Cortex of kidney (tissue), 1 donor: ENCODE measurements at places on chromosomes 7 and 10.

DNA sequence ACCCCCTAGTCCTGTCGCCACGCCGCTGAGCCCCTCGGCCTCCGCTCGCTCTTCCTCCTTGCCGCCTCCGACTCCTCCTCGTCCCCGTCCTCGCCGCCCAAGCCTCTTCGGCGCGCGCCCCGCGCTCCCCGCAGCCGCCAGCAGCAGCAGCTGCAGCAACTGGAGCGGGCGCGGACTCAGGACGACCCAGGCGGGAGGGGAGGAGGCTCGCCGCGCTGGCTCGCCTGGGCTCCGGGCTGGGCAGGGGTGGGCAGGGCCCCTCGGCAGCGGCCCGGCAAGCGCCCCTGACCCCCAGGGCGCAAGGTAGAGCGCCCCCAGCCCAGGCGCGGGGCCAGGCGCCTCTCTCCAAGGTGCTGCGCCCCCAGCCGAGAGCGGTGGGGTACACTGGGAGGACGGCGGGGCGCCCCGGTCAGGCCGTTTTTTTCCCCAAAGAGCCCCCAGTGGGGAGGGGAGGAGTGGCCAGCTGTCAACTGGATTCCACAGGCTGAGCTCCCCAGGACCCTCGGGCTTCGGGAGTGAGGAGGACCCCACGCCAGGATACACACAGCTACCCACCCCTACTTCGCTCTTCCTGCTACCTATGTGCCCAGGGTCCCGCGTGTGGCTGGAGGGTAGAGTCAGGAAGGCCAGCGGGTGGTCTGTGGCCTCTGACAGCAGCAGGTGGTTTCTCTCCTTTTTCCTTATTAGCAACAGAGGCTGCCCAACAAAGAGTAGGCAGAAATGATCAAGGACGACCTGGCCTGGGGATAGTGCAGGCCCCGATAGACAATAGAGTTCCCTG is 903 bp upstream of the KCNMA1 start:
- DNase-seq = no peak

DNA sequence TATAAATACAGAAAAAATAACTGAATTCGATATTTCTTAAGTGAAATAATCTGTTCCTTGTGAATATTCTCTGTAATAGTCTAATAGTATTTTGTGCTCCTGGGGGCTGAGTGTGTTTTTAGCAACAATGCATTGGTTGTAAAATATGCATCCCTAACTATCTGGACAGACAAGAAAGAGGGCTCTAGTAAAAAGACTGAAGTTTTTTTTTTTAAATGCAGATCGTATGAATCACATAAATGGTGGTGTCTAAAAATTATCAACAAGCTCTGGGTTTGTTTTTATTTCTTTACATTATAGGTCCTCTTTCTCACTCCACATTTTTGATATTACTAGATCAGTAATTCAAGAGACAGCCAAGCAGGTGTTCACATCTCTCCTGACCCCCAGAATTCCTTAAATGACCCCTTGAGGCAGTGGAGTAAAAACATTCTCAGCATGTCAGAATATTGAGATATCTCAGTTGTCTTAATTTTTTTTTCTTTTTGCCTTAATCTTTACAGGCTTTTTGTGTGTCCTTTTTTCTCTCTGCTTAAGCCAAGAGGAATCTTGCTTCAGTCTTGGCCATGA is 18.2 kb downstream of the ARID5B start:
- no peak for DNase-seq

- no peak for DNase-seq
Observed at GRCh38 chr7:88758381-88759229, 895 bp upstream of the ZNF804B start.

- DNase-seq = no peak
Observed at GRCh38 chr10:31644931-31645633, 283.5 kb downstream of the ARHGAP12 start.

- DNase-seq = no peak
Observed at GRCh38 chr7:47244692-47245091, 337.2 kb downstream of the TNS3 start.

GRCh38 chr7:31788883-31789680 is 102.1 kb downstream of the PPP1R17 start:
- DNase-seq = no peak

- DNase-seq = no peak
Observed at GRCh38 chr10:2445370-2445769, 622.0 kb upstream of the PFKP start.

DNA sequence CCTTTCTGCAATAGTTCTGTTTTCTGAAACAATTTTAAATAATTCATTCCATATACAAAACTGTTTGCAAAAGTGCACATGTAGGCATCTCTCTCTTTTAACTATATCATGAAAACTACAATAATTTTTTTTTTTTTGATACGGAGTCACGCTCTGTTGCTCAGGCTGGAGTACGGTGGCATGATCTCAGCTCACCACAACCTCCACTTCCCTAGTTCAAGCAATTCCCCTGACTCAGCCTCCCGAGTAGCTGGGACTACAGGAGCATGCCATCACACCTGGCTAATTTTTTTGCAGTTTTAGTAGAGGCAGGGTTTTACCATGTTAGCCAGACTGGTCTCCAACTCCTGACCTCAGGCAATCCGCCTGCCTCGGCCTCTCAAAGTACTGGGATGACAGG is 44.0 kb upstream of the SEMA3A start:
- DNase-seq = no peak

DNA sequence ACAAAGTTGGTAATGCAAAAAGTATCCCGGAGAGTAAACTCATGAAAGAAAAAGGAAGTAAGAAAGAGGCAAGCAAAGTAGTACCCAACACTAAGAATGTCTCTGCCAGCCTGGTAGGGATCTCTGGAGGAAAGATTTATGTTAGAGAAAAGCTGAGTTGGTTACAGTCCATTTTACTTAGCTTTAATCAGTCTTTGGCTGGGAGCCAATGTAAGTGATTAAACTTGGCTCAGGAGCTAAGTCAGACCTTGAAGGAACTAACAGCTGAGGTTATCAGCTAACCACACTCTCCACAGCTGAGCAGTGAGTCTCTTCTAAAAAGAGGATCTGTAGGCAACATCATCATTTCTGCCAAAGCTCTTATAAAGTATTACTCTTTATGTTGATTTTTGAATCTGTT is 148.0 kb downstream of the ANKRD7 start:
- DNase-seq = no peak

GRCh38 chr7:71009636-71010035 is 122.3 kb upstream of the GALNT17 start:
- no peak for DNase-seq

DNA sequence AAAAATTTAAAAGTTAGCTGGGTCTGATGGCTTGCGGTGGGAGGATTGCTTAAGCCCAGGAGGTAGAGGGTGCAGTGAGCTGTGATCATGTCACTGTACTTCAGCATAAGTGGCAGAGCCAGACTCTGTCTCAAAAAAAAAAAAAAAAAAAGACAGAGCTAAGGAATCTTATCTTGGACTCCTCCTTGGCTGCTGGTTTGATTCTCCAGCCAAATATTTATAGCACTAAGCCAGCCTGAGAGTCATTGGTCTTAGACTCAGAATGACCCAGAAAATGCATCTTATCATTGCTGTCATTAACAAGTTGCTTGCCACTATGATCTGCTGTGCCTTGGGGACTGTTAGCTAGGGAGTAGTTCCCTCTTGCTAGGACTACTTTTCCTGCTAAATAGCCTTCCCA is 164.7 kb downstream of the GNAT3 start:
- no peak for DNase-seq

GRCh38 chr10:1434202-1434601 is 303.1 kb downstream of the ADARB2 start:
- DNase-seq = no peak

DNA sequence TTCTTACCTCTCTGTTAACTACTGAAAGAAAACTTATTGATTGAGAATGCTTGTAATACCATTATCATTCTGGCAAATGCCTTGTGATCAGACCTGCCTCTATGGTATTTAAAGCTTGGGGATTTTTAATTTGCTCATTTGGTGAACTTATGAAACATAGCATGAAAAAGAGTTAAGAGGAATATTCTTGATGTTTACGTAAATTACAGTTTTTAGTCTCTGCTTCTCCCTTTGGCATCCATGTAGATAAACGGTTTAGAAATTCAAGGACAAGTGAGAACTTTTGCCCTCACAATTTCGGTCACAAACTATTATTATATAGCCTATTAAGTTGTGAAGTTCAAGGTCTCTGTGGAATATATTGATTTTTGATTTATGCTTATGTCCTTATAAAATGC is 11.2 kb upstream of the CELF2 start:
- no peak for DNase-seq

- no peak for DNase-seq
Observed at GRCh38 chr10:123559066-123559822, 106.9 kb upstream of the GPR26 start.

DNA sequence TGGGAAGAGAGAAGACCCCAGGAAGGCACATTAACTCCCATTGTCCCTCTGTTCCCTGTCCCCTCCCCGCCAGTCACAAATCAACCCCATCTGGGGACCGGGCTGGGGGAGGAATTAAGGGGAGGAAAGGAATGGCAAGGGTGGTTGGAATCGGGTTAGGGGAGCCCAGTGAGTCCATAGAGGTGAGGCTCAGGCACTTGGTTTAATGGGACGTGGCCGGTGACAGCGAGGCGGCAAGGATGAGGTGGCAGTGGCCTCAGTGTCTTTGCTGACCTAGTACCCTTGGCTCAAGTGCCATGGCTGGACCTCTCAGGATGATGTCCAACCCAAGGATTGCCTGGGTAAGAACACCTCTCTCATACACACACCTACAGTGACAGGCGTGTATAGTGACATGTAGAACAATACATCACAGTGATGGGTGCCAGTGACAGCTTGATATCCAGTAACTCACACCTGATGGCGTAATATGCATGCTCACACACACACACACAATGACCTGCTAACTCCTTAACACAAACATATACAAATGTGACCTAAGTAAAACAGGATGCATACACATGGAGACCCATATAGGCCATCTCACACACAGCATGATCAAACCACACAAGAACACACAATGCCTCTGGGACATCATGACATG is 12.3 kb downstream of the KCNIP2 start:
- no peak for DNase-seq

DNA sequence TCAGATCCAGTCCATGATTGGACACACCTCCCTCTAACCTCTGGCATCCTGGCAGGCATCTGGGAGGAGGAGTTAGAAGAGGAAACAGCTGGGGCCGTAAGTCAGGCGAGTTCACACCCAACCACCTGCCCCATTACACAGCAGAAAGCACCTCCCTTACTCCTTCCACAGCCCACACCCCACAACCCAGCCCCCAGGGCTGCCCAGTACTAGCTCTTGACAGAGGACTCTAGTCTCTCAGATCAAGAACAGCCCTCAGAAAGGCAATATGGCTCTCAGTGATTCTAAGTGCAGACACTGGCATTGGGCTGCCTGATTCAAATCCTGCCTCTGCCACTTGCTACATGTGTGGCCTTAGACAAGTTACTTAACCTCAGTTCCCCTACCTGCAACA is 34.1 kb downstream of the KCNMA1 start:
- no peak for DNase-seq

GRCh38 chr7:120949393-120949911 is 1.1 kb upstream of the ING3 start:
- DNase-seq = no peak

DNA sequence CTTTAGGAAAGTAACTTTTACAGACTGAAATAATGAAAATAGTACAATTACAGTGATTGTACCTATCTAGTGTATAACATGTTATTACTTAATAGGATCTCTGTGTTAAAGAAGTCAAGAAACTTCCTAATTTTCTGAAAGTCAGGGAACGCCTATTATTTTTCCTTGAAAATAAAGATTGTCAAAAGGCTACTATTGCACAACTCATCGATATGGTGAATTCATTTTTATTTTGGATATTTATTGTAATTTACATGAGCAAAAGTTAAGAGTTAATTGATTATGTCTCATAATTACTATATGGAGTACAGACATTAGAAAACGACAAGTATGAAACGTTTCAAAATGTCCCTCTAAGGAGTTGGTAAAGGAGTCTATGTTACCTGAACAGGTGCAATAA is 12.8 kb downstream of the MINDY3 start:
- DNase-seq = no peak

DNA sequence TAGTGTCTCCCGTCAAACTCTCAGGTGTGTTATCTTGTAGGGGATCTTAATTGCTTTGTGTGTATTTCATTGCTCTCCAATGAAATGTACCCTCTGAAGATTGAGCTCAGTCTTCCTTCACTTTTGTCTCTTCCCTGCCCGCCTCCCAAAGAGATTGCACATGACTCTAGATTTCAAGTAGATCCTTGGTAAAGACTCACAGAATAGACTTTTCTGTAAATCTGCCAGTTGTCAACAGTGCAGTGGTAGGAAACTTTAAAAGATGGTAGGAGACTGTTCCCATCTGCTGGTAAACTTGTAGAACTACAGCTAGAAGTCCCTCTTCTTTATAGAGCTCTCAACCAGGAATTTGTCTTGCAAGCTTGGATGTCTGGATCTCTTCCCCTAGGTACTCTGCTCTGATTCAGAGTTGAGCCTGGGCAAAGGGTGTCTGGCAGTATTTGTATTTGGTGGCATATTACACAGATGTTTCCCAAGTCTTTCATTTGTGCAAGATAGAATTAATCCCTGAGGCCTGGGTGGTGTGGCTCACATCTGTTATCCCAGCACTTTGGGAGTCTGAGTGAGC is 9.6 kb downstream of the CCL26 start:
- no peak for DNase-seq

DNA sequence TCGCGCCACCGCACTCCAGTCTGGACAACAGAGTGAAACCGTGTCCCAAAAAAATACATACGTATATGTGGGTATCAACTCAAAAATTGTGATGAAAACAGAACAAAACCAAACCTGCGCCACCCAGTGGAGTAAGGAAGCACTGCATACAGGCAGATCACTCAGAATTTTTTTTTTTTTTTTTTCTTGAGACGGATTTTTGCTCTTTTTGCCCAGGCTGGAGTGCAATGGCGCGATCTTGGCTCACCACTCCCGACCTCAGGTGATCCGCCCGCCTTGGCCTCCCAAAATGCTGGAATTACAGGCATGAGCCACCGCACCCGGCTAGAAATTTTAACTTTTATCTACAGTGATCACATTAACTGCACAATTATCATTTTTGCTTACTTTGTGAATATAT is 9.1 kb upstream of the TMEM236 start:
- no peak for DNase-seq

DNA sequence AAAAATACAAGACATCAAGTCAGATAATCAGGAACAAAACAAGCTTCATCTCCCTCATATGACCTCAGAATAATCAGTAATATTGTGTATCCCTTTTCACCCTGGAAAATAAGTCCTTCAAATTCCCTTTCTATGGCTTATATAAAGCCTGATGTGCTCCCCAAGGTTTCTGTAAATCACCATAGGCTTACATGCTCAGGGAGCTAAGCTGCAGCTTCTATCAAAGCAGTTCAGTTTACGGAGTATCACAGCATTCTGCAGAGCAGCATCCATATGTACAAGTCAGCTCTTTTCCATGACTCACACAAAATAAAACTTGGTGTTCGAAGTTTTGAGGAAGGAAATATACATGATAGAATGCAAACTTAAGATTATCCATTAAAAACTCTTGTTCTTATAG is 225.6 kb downstream of the LRRTM3 start:
- DNase-seq = no peak

GRCh38 chr7:19491821-19492452 is 216.9 kb downstream of the POLR1F start:
- no peak for DNase-seq
